ENCODE measurements at places on chromosomes 16 and 17.
A peak's percentile ranks its signal among the peaks of the same experiment; 100 is the strongest.

DNA sequence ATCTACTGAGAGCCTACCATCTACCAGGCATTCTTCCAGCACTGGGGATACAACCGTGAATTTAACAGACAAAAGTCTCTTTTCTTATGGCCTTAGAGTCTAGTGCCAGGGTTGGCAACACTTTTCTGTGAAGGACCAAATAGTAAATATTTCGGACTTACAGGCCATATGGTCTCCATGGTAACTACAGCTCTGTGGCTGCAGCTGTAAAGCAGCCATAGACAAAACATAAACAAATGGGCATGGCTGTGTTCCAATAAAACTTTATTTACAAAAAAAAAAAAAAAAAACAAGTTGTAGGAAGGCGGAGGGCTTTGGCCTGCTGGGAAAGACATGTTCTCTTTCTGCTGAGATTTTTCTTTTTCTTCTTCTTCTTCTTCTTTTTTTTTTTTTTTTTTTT is 98.7 kb downstream of the ABCC12 start:
- no peak for DNase-seq

DNA sequence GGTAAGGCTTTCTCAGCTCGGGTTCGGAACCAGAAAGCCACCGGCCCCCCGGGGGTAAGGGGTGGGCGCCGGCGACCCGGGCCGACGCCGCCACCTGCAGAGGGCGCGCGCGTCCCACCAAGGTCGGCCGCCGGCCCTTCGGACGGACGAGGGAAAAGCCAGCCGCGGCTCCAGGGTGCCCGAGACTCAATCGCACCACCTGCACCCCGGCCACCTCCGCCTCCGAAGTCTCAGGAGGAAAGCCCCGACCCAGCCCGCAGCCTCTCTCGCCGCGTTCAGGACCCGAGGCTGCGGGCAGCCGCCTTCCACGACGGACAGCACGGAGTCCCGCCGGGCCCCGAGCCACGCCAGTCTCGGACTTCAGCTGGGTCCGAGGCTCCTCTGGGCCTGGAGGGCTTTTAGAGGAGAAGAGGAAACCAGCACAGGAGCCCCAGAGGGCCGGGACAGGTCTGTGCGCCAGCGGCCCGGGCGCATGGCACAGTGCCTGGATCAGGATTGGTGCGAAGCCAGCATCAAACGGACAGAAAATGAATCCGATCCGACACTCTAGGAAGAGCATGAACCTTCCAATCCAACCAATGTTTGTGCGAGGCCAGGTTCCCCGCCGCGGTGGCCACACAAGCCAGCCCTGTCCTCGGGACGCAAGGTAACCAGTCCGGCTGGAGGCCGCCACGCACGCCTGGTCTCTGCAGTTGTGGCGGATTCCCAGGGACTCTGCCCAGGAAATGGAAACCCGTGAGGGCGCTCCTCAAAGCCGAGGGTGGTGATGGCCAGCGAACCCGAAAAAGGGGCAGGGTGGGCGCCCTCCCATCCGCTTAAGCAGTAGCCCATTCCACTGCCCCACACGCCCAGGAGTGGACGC is 6.7 kb downstream of the CBX8 start:
- DNase-seq = no peak

GRCh38 chr16:85761861-85762260 is 11.0 kb upstream of the C16orf74 start:
- DNase-seq = no peak

DNA sequence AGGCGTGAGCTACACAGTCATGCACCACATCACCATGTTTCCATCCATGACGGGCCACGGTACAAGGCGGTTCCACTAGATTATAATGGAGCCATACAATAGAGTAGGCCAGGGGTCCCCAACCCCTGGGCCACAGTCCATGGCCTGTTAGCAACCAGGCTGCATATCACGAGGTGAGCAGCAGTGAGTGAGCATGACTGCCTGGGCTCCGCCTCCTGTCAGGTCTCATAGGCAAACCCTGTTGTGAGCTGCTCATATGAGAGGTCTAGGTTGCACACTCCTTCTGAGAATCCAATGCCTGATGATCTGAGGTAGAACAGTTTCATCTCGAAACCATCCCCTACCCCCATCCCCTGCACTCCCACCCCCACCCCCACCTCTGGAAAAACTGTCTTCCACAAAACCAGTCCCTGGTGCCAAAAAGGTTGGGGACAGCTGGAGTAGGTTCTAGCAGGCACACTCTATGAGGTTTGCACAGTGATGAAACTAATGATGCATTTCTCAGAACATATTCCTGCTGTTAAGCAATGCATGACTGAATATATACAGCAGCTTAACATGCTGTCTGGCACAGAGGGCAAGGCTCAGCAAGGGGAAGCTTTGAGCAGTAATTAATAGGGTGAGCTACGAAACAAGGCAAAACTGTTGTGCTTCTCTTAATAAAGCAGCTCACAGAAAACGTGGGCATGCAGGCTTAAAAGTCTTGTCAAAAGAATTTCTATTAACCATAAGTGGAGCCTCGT is 108.0 kb downstream of the VPS53 start:
- no peak for DNase-seq

DNA sequence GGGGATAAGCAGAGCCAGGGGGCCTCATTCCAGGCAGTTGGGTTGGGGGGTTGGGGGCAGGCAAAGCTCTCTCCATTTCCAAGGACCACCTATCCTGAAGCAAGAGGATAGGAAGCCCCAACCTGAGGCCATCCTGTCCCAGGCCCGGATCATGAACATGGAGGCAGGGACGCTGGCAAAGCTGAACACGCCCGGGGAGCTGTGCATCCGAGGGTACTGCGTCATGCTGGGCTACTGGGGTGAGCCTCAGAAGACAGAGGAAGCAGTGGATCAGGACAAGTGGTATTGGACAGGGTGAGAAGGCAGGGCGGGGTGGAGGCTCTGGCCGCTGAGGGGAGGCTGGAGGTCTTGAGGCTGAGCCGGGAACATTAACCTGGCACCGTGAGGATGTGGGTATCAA is 3.6 kb upstream of the CHAD start:
- DNase-seq = no peak

DNA sequence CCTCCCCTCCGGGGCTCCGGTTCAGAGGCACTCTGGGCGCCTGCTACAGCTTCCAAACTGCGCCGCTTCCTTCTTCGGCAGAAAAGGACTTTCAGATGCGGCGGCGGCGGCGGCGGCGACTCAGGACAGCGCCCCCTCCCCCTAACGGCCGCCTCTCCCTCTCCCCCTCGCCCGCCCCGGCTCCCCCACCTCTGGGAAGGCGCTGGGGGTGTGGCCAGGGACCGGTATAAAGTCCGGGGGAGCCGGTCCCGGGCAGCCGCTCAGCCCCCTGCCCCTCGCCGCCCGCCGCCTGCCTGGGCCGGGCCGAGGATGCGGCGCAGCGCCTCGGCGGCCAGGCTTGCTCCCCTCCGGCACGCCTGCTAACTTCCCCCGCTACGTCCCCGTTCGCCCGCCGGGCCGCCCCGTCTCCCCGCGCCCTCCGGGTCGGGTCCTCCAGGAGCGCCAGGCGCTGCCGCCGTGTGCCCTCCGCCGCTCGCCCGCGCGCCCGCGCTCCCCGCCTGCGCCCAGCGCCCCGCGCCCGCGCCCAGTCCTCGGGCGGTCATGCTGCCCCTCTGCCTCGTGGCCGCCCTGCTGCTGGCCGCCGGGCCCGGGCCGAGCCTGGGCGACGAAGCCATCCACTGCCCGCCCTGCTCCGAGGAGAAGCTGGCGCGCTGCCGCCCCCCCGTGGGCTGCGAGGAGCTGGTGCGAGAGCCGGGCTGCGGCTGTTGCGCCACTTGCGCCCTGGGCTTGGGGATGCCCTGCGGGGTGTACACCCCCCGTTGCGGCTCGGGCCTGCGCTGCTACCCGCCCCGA is at the start of gene IGFBP4:
TSS of gene IGFBP4 (plus strand) at position 255 of the 792 bp plus-strand sequence. CDS start at position 541, 286 bp downstream.
- DNase-seq = peak; percentile 32

All from C1 segment of cervical spinal cord (tissue), 14 donors.